ENCODE measurements at places on chromosomes 3 and 15.
A peak's percentile ranks its signal among the peaks of the same experiment; 100 is the strongest.

DNA sequence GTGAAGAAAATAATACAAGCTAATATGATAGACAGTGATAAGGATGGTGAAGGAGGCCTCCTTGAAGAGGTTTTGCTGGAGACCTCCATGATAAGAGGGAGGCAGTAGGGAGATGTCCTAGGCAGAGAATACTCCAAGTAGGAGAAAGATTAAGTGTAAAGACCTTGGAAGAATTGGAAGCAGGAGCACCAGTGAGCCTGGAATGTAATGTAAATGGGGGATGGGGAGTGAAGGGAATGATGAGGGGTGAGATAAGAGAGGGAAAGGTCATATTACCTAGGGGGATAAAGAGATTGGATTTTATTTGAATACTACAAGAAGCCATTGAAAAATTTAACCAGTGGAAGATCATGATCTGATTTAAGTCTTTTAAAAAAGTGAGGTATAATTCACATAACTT is 41.7 kb upstream of the ARL14 start:
- DNase-seq, result no peak

DNA sequence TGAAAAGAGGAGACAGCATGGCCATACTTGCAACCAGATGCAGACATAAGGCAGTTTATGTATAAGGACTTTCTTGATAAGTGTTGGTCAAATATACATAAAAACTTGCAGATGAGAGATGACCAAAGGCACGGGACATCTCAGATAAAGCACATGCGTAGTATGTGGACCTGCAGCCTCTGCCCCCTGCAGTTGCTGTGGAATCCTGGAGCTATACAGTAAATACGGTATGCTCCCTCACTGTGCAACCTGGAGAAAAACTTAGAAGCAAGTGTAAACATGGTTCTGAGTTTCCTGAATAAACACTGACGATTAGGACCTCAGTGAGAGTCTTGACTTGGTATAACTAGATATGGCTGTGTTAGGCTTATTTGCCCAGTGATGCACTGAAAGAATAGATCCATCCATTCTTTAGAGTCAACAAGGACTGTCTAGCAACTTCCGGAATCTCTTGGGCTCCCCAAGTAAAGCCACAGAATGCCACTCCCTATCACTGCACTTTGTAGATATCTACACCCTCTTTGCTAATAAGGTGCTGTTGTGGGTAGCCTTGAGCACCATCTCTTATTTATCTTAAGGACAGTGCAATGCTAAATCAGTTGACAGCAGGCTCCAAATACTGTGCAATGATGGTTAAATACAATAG is 40.2 kb downstream of the GJD2 start:
- no peak for DNase-seq

DNA sequence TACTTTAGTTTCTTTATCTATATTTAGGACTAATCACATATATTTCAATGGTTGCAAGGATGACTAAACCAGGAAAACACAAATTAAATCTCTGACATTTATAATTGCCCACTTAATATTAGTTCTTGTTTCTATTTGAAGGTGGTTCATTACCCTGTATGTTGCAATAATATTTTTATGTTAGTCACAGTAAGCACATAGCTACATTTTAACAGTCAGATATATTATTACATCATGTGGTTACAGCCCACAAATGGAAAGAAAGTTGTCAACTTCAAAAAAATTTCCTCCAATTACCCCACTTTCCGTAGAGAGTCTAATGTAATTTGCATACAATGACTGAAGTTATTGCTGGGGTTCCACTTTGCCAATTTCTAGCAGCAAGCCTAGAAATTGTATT is 114.6 kb downstream of the TUSC7 start:
- no peak for DNase-seq

DNA sequence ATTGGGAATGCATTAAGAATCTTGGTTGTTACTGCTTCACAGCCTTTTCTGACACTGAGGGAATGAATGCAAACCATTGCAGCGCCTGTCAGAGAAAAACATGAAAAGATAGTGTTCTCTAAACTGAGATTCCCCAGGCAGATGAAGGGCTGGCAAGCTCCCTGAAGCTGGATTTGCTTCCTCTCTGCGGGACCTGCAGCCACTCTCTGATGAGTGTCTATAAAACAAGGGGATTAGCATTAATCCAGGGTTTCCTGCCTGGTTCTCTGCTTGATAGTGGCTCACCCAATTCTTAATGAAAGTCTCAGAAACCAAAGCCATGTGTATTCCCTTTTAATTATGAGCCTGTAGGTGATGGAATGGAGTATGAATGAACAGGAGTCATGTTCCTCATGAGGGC is 344.3 kb upstream of the UMPS start:
- no peak for DNase-seq

DNA sequence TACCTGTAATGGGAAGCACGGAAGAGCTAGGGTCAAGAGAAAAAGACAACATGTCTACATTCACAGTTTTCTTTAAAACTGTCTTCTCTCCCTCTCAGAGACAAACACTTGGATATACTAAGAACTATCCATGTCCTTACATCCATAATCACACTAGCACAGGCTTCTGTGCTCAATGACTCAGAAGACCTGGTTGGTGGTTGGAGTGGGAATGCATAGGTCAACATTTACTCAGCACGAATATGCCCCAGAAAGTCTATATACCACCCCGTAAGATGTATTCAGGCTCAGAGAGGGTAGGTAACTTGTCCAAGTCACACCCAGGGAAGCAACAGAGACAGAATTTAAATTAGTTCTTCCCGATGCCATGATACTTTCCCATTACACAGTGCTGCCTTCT is 891.1 kb downstream of the TUSC7 start:
- DNase-seq, result no peak

- DNase-seq, result no peak
Observed at GRCh38 chr15:31160297-31160696, 58.8 kb upstream of the TRPM1 start.

GRCh38 chr15:55969582-55969981 is 23.8 kb downstream of the NEDD4 start:
- no peak for DNase-seq

DNA sequence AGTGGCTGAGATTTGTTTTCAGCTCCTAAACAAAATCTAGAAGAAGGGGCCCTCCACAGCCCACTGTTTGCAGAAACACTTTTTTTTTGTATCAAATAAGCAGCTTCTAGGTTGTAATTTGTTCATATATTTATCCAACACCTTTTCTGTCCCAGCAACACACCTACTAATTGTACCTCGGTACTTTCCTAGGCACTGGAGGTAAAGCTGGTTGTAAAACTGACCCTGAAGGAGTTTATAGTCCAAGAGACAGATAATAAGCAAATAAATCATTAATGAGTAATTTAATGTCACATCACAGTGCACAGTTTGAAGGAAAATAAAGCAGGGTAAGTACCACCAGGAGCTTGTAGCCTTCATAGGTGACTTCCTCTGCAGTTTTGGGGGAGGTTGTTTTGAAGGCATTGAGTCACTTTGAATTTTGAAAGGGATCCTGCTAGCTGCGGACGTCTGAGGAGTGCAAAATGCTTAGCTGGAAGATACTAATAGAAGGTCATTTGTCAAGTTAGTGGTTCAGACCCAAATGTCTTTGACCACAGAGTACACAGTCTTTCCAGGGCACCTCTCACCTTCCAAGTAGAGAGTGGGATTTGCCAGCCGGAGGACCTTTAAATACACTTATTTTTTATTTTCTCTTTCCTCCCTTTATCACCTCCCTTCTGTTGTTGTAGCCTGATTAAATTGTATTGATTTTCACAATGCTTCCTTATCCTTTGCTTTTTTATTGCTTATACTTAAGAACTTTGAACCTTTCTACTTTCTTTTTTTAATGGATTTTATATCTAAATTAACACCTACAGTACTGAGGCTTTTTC is 53.8 kb downstream of the CMSS1 start:
- no peak for DNase-seq

DNA sequence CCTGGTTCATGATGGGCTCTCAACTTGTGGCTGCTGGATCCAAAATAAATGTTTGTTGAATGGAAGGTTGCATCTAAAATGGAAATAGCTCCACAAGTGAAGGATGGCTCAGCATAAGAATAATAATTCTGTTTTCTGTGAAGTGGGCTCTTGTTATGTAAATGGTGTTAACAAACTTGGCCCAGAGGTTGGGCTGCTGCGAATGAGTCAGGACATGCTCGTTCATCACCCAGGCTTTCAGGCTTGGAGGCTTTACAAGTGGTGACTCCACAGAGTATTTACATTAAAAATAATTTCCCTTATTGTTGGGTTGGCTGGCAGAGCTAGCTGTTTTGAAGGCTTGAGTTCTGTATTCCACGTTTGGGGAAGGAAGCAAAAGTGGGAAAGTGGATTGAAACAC is 60.5 kb downstream of the ITGB5 start:
- peak; percentile 72 for DNase-seq

GRCh38 chr3:149507491-149508324 is 33.2 kb downstream of the TM4SF4 start:
- no peak for DNase-seq

DNA sequence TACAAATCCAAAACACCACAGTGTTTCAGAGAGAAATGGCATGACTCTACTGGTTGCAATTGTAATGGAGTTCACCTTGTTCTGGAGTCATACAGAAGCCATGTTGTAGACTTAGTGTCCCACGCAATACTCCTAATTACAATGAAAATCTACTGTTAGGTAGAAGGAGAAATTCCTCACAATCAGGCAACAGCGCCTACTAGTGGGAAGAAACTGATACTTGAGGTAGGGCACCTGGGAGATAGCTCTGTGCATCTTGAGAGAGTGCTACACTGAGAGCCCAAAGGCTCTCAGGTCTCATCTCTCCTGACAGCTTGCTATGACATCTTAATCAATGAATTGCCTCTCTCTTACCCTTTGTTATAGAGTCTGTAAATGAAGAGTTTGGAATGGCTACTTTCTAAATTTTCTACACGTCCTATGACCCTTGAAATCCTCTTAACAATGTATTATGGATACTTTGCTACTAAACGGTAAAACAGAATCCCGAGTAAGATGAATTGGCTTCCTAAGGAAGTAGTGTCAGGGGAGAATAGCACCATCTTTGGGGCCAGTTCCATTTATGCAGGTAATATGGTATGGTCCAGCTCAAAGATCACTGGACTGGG is 422.7 kb upstream of the TPRG1 start:
- DNase-seq, result peak; percentile 49

DNA sequence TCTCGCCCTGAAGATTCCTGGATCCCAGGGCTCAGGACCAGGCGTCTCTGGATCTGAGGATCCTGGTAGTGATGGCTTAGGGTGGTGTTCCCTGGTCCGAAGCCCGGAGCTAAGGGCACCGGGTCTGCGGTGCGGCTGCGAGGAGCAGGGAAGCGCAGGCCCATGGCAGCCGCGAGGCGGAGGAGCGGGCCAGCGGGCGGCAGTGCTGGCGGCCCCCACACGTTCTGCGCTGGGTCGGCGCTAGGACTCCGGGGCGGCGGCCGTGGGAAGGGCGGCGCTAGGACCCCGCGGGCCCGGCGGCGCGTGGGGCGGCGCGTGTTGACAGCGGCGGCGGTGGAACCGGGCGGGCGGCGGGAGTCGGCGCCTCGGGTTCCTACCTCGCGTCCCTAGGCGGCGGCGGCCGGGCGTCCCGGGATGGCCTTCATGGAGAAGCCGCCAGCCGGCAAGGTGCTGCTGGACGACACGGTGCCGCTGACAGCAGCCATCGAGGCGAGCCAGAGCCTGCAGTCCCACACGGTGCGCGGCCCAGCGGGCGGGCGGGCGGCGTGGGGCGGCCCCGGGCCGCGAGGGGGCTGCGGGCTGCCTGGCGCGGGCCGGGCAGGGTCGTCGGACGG is at the start of gene PXK:
Gene PXK, plus strand, starts transcription at position 318 of the 614 bp plus-strand sequence. Its CDS starts 97 bp downstream, at position 415.
- DNase-seq, result peak; percentile 69

DNA sequence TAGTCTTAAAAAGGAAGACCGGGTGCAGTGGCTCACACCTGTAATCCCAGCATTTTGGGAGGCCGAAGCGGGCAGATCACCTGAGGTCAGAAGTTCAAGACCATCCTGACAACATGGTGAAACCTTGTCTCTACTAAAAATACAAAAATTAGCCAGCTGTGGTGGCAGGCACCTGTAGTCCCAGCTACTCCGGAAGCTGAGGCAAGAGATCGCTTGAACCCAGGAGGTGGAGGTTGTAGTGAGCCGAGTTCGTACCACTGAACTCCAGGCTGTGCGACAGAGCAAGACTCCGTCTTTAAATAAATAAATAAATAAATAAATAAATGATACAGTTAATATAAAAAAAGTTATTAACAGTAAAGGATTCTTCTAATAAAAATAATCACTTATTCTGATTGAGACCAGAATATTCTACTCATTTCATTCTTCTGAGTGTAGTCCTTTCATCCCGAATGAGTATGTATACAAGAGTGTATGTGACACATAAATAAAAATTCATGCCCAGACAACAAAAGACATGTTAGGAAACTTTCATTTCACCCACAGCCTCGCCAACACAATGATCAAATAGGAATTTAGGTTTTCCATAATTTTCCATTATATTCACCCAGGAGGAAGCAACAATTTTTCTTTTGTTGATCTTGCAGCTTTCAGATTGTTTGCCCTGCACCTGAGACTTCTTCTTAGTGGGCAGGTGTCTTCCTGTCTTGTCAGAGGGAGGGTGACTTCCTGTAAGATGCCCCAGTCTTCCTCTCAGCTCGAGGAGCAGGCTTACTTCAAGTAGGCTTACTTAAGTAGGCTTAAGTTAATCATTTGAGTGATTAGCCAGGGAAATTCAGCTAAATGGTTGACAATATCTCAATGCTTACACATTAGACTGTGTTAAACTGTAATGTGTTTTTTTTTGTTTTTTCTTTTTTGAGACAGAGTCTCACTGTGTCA is 7.8 kb upstream of the NUP210 start:
- no peak for DNase-seq

DNA sequence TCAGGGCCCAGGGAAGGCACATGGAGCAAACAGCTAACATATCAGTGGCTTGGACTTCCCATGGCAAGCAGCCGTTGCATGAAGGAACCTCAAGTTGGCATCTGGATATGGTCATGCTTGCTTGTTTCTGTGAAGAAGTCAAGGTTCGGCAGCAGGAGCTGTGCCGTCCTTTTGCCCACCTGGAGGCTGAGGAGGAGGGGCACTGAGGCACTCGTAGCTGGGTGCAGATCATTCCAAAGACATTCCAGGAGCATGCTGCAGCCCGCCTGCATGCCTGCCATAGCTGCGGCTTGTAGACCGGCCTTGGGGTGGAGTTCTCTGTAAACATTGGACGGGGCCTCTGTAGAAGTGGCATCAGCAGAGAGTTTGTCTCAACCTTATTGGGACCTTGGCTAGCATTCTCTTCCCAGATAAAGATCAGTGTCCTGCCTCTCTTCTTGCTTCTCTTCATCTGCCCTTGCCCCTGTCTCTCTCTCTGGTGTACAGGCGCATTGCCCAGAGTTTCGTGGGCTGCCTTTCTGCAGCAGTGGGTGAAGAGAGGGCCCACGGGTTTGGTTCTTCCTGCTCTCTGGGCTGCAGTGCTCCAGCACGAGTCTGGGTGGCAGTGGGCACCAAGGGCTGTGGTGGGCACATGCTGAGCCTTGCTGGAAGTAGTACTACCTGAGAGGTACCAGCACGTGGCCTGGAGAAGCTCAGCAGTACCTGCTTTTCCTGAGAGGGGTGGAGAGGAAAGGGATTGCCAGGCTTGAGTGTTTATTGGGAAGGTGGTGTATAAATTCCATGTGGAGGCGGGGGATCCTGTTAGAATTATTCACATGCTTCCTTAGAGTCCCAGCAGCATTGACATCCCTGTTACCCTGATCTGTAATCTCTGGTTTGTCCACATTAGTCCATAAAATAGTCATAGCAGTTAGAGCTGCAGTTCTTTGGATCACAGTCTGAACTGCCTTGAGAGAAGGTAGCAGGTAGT is 49.4 kb downstream of the CHCHD6 start:
- DNase-seq, result no peak

- no peak for DNase-seq
Observed at GRCh38 chr15:76433798-76434400, 97.3 kb downstream of the ISL2 start.
